IPS DF 19.7 (cell line): ENCODE measurements at places on chromosomes 11 and 22.

DNA sequence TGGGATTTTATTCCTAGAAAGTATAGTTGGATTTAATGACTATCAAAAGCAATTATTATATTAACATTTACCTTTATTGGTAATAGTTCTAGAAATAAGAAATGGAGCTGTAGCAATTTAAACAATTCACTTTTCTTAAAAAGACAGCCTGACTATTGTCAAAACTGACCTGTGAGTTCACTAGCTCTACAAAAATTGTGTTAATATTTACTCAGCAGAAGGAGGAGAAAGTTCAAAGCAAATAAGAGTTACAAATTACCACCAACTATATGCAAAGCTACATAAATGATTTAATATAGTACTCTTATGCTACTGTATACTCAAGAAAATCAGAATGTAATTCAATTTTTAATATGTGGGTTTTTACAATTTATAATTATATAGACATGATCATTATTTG is 310.0 kb downstream of the DCDC1 start:
- DNase-seq = no peak

DNA sequence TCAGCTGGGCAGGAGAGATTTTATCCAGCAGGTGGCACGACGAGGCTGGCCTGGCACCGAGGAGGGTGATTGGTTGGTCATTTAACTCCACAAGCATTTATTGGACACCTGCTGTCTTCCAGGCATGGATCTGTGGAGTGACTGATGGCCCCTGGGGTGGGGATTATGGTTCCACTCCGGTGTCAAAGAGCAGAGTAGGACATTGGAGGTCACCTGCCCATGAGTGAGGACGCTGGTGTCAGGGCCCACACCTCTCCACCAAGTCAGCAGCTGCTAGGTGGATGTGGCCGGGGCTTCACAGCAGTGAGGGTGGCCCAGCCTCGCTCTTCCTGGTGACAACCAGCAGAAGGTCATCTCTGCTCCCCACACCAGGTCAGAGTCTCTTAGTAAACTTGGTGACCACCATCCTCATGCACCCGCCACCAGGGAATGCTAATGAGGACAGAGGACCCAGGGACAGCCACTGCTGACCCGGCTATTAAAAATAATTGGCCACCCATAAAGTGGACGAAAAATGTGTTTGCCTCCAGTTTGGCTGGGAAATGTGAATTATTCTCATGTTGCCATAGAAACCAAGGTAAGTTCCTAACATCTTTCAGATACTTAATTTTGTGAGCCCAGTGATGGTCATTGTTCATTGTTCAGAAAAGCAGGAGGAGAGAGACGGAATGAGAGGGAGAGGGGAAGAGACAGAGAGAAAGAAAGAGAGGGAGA is 428.7 kb downstream of the TBC1D22A start:
- no peak for DNase-seq

DNA sequence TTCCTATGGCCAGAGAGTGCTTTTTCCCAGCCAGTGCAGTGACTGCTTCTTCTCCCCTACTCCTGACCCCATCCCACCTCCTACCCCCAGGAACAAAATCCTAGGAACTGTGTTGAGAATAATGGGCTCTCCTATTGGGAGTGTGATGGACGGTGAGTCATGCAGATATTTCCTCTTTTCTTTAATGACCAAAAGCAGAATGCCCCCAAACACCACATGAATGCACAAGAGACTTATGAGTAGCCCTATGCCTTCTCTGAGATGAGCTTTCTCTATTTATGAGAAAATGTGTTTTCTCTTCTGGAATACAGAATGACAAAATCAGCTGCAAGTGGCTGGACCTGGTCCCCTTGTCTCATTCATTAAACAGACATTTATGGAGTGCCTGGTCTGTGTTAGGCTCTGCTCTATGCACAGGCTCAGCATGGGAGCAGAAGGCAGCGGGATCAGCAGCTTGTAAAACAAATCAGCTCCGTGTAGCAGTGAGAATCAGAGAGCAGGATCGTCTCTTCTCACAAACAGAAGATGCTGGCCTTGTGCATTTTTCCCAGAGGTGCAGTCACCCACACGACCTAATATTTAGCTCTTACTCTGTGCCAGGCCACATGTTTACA is 47.5 kb upstream of the GALNT18 start:
- no peak for DNase-seq

DNA sequence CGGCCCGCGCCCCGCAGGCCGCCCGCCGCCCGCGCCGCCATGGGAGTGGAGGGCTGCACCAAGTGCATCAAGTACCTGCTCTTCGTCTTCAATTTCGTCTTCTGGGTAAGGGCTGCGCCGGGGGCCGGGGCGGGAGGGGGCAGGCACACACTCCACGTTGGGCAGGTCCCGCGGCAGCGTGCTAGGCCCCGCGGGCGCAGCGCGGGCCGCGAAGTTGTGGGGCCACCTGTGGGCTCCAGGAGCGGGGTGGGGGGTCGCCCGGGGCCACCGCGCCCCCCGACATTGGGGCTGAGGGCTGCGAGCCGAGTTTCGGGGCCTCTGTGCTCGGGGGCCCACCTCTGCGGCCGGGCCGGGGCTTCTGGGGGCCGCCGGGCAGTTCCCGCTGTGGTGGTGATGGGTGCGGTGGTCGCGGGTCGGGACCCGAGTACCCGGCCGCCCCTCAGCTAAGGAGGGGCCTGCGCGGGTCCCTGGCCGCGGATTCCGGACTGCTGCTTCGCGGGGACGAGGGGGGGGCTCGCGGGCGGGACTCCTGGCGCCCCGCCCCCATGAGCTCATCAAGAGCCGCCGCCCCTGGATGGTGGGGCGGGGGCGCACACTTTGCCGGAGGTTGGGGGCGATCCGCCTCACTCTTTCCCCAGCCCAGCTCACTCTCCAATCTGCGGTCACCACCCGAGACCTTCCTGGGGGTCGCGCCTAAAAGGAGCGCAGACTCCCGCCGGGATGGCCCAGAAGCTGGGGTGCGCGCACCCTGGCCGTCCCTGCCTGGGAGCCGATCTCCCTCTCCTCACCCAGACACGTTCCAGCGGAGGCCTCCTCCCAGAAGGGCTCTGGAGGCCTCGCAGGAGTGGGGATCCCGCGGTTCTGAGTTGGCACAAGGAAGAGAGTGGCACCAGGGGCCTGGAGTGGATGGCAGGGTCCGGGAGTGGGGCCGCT is 667 bp downstream of the CD81 start:
- DNase-seq = no peak

- no peak for DNase-seq
Measured at GRCh38 chr22:39208013-39208680, 36.6 kb downstream of the PDGFB start.

GRCh38 chr22:30989474-30989873 is 20.4 kb downstream of the TUG1 start:
- DNase-seq = no peak
